ENCODE measurements at places on chromosomes 2 and 18.

- DNase-seq = no peak
Measured at GRCh38 chr2:2826209-2826551, 495.1 kb upstream of the MYT1L start.

GRCh38 chr2:220572385-220572784, 945.0 kb downstream of the SLC4A3 start:
- no peak for DNase-seq

DNA sequence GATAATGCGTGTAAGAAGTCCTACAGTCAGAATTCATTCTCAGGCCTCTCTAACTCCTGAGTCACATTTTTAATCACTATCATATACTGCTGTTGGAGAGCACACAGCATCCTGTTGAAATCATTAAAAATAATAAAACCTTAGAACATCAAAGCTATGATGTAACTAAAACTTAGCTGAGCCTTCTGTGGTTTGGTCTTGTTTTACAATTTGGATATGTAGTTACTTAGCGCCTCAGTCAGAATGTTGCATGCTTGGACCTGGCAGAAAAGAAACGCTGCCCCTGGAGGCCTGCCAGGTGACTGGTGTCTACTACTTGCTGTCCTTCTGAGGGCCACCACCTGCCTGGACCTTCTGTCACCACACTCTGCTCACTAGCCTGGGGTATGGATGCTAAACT, 261.1 kb upstream of the RASGRP3 start:
- DNase-seq = no peak

GRCh38 chr2:219452361-219453317, 18.0 kb downstream of the SPEG start:
- no peak for DNase-seq

GRCh38 chr18:63528863-63529492, 13.2 kb upstream of the SERPINB12 start:
- DNase-seq = no peak

GRCh38 chr2:219997341-219997851, 370.0 kb downstream of the SLC4A3 start:
- DNase-seq = no peak

- no peak for DNase-seq
Measured at GRCh38 chr18:37327063-37327577, 238.5 kb downstream of the CELF4 start.

GRCh38 chr18:11304928-11305327, 155.6 kb upstream of the PIEZO2 start:
- DNase-seq = no peak

DNA sequence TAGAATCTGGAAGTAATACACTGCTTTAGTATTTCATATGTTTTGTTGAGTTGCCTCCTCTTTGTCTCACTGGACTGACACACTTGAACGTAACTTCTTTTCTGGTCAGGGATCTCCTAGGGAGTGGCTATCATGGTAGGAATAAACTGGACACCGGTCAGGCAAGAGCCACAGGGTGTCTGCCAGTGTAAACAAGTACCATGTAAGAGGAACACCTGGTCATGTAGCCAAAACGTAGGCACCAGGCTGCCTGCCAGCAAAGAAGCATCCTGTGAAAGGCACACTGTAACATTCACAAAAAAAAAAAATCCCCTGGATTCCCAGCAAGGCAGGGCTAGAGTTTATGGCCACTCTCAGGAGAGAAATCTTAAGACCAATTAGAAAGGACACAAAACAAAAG, 372.8 kb upstream of the RND3 start:
- DNase-seq = no peak

GRCh38 chr2:50490991-50491390, 540.9 kb downstream of the NRXN1 start:
- DNase-seq = no peak

DNA sequence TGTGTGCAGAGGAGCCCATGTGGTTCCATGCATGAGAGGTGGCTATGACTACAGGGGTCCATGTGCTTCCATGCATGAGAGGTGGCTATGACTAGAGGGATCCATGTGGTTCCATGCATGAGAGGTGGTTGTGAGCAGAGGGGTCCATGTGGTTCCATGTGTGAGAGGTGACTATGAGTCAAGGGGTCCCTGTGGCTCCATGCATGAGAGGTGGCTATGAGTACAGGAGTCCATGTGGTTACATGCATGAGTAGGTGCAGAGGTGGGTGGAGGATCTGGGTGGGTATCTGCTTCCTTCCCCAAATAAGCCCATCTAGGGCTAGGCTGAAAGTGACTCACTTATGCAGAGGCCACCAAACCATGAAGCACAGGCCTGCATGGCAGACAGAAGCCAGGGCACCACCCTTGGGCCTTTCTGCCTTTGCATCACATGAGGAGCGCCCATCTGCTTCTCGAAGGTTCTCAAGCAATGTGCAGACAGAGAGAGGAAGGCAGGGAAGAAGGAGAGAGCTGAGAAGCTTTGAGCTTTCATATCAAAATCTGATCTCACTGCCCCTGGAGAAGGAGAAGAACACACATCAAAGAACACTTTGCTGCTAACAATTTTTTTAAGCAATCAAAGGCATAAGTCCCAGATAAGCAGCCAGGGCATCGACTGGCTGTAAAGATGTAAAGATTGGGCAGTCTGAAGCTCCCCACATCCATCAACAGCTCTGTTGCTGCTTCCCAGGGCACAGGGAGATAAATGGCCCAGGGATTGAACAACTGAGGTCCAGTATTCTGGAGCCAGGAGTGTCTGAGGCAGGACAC, 137.6 kb downstream of the TNS1 start:
- no peak for DNase-seq

- DNase-seq = no peak
Measured at GRCh38 chr2:46978723-46979122, 63.1 kb upstream of the MCFD2 start.

DNA sequence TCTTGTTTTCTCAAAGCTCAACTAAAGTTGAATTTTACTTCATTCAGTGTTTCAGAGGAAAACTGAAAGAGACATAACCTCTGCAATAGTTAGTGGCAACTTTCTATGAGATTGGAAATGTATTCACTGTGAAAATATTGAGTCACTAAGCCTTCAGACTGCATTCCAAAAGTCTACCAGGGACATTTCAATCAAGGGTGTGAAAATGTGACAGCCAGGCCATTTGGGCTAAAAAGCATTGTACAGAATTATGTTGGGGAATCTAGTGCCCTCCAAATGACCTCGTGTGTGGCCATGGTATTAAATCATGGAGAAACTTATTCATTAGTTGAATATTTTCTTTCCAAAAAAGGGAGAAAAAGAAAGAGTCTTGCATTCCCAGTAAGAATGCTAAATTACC, 251.9 kb downstream of the GRB14 start:
- DNase-seq = no peak

Data from SIG-M5 (cell line).